Cerebellar cortex (tissue), 1 donor: ENCODE measurements at places on chromosomes 2 and 18.
A peak's percentile ranks its signal among the peaks of the same experiment; 100 is the strongest.

DNA sequence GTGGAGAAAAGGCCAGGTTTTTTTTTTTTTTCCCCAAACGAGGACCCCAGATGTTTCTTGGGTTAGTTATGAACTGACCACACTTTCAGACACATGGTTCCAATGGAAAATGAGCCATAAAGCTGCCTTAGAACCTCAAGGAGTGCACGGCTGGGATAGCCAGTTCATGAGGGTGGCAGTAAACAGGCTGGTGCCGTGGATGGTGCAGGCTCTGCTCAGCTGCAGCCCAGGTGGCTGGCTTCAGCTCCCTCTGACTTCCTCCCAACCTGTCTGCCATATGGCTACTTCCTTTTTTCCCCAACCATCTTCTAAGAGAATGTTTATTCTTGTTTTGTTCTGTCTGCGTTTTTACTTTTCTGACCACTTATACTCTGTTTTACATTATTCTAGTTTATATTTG, 109.8 kb upstream of the LMAN1 start:
- DNase-seq, result peak; percentile 59

GRCh38 chr2:122117371-122117770, 361.9 kb downstream of the TSN start:
- DNase-seq, result no peak

- peak; percentile 74 for DNase-seq
Observed at GRCh38 chr2:25281522-25281921, 60.2 kb downstream of the DNMT3A start.

DNA sequence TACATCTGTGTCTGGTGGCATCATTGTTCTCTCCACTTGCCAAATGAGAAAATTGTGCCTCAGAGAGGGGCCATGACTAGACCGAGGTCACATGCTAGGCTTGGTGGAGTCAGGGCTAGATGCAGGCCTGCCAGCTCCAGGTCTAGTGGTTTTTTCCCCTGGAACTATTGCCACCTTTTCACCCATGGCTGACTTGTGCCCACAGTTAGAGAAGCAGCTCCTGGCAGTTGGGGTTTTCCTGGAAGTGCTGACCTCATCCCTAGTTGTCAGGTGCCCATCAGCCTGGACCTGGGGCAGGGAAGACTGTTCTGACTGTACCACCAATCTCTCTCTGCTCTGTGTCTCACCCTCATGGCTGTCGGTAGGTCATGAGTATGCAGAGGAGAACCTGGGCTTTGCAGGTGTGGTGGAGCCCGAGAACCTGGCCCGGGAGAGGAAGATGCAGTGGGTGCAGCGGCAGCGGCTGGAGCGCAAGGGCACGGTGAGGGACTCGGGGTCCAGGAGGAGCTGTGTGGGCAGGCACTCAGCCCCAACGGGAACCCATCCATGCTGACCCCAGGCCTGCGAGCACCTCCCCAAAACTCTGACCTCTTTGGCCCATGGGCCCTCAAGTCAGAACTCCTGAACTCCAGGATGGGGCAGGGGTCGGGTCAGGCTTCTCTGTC, 12.4 kb upstream of the CATIP start:
- DNase-seq, result no peak

GRCh38 chr2:143123911-143124310, 5.3 kb upstream of the ARHGAP15 start:
- DNase-seq, result no peak

DNA sequence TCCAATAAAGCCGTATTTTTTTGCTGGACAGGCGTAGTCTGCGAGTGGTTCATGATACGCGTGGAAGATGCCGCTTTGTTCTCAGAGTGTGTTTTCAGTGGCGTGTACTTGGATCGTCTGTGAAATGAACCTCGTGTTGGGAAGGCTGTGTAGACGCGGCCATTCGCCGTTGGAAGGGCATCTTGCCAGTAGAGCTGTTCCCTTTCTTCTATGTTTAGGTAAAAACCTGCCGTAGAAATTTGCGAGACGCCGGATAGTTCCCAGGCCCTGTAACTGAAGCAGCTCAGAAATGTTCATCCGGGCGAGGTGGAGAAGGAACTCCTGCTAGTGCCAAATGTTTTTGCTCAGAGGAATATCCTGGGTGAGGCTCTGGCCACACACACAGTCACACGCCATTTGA, 133.6 kb downstream of the NFATC1 start:
- no peak for DNase-seq

DNA sequence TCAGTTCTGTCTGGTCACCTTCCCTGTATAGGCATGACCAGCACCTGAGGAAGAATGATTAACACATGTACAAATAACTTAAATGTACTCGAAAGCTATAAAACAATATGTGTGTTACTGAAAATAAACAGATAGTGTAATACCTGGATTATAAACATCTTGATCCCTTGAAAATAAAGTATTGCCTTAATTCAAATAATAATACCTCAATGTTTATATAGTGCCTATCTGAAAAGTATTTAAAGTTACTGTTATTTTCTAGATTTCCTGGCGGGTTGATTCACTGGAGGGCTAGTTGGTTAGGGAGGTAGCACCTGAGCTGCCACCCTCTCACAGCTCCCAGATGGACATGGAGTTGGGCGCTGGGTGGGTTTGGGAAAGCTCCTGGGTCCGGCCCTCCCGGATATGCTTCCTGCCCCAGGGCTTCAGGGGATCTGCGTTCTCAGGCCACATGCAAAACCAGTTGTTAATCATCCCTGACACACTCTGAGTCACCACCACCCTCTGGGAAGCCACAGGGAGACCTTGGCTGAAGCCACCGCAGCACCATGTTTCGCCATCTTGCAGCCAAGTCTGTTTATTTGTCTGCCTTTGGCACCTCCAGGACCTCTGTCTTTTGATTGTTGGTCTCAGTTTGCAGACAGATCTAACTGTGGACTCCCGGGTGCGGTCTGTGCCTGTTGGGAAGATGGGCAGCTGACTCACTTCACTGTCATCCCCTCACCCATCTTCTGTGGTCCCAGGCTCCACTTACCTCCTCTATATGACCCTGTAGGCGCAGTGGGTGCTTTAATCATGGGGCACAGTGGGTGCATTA, 35.3 kb downstream of the RAB31 start:
- no peak for DNase-seq

GRCh38 chr2:230627806-230628724, 84.6 kb upstream of the CAB39 start:
- no peak for DNase-seq

- DNase-seq, result peak; percentile 81
Observed at GRCh38 chr2:182642328-182642727, 73.7 kb upstream of the DNAJC10 start.

DNA sequence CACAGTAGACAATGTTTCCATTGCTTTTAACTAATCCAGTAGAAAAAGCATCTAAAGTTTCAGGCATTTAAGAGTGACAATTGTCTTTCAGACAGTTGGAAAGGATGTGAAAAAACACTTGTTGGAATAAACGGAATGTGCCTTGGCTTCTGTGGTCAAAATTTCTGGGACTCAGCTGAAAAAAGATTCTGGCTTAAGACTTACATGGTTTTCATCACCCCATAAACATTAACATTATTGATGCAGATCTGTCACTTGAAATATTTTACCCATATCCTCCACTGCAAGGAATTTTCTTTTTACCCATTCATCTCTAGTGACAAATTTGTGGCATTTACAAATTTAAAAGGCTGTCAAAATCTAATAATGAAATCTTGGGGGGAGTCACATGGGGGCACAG, 166.0 kb downstream of the SRBD1 start:
- no peak for DNase-seq

GRCh38 chr2:163527381-163527780, 208.4 kb downstream of the FIGN start:
- no peak for DNase-seq

GRCh38 chr18:26454192-26454591, 94.2 kb downstream of the KCTD1 start:
- no peak for DNase-seq

- DNase-seq, result peak; percentile 94
Observed at GRCh38 chr2:216292886-216293301, 79.4 kb downstream of the MARCHF4 start.

DNA sequence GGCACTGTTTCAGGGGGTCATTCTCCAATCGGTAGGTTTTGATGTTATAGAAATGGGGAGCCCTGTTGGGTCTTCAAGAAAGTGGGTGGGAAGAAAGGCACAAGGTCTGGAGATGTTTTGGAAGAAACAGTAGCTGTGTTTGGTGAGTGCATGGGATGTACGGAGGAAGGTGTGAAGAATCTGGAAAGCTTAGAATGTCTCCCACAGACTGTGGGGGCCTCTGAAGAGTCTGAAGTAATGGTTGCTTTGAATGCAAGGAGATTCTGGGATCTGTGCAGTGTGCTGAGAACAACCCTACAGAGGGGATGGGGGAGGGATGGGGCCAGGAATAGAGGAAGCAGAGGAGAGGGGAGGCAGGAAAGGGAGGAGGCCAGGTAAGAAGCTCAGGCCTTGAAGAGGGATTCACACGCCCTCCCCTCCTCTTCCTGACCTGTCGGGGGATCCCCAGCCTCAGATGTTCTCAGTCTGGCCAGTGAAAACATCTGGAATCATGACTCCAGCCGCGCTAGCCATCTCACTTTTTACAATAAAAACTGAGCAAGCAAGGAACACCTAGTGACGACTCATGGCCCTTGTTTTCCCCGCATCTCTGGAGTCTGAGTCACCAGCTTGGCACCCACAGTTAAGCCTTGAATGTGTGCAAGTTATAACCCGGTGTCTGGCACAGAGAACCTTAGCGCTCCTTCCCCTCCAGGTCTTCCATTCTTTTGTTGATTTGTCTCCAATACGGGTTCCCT, 74.2 kb downstream of the SH3BP4 start:
- DNase-seq, result no peak

DNA sequence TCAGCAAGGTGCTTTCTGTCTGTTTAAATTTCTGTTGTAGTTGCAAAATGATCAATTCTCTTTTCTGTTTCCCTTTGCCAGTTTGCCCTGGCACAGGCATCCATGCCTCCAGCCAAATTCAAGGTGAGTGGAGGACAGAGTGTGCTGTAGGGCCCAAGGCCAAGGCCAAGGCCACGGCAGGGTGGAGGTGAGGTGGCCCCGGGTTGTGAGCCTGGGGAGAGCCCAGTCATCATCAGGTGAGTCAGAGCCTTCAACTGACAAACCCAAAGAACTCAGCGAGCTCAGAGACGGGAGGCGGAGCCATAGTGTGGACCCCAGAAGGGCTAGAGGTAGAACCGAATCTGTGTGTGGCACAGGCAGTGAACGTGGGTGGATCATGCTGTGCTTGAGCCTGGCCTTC, 55.7 kb downstream of the BCL2L11 start:
- no peak for DNase-seq

- DNase-seq, result no peak
Observed at GRCh38 chr2:178542569-178542968, 62.3 kb downstream of the PLEKHA3 start.

GRCh38 chr18:57687970-57688369, 66.3 kb upstream of the NARS1 start:
- no peak for DNase-seq

DNA sequence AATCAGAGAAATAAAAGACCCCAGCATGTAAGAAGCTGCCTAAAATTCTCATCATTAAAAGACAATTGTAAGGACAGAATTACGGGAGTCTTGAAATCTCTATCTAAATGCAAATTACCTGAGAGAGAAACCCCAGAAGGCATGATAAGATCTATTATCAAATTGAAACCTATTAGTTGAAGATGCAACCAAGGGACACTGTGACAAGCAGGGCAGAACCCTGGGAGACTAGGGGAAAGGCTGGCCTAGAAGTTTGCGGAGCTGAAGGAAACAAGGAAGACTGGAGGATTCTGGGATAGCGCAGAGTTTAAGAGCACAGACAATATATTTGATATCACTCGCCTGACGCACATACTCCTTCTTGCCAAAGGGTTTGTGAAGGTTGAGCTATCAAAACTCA, 319.5 kb upstream of the CHAC2 start:
- no peak for DNase-seq

DNA sequence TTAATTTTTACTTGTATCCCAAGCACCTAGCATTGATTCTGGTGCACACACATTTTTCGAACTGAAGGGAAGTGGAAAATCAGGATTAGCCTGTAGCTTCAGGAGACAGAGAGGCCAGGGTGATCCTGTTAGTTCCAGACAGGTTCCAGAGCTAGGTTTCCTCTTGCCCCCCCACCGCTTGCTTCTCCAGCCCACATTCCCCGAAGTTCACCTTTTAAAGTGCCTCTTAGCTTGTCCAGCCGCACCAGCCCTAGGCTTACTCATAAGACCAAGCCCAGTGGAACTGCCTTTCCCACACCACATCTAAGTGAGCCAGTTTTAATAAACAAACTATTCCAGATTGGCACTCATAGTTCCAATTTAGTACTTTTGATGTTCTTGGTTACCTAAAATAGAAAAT, 898.6 kb upstream of the KLHL29 start:
- DNase-seq, result no peak

DNA sequence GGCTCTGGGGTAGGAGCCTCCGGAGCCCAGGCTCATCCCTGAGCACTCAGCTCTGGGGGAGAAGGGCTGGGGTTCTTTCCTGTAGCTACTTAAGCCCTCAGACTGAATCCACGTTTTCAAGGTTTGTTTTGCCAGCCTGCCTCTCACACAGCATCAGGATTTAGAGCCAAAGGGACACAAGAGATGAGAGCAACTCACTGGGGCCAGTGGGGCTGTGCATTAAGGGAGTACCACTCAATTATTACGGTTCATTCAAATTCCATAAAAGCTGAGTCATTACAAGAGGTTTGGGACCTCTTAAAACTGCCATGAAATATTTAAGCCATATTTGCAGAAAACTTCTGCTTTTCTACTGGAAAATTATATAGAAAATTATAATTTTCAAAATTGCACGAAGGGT, 17.1 kb upstream of the SNED1 start:
- no peak for DNase-seq

DNA sequence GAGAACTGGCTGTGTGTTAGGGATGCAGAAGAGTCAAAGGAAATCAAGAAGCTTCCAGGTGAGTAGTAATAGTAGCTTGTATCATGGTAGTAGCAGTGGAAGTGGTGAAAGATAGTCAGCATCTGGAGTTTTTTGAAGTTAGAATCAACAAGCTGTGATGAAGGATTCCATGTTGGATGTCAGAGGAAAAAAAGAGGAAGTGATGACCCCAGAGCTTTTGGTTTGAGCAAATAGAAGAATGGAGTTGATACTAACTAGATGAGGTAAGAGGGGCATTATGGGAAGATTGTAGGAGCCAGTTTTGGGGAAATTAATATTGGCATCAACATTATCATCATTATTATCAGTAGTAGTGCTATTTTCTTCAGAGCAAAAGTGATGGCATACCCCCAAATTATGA, 542.2 kb downstream of the XIRP2 start:
- no peak for DNase-seq

DNA sequence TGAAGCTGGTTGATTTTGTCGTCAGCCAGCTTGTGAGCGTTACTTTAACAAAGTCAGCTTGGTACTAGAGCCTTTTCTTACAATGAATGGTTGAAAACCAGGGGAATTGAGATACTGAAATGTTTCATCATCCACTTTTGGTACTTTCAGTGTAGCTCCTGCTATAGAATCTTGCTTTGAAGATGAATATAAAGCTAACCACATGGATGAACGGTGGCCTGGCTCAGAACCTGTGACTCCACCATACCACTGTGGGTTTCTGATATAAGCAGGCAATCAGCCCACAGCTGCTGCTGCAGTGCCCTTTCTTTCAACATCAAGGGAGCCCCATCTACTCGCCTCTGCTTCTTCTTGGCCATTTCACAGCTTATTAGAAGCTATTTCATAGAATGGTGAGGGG, 53.2 kb upstream of the GPR45 start:
- DNase-seq, result no peak

GRCh38 chr2:10119601-10120157, 2.9 kb upstream of the RRM2 start:
- DNase-seq, result no peak

- DNase-seq, result no peak
Observed at GRCh38 chr2:237556773-237557632, 9.4 kb upstream of the PRLH start.
